ENCODE measurements at places on chromosomes 11 and 22.

DNA sequence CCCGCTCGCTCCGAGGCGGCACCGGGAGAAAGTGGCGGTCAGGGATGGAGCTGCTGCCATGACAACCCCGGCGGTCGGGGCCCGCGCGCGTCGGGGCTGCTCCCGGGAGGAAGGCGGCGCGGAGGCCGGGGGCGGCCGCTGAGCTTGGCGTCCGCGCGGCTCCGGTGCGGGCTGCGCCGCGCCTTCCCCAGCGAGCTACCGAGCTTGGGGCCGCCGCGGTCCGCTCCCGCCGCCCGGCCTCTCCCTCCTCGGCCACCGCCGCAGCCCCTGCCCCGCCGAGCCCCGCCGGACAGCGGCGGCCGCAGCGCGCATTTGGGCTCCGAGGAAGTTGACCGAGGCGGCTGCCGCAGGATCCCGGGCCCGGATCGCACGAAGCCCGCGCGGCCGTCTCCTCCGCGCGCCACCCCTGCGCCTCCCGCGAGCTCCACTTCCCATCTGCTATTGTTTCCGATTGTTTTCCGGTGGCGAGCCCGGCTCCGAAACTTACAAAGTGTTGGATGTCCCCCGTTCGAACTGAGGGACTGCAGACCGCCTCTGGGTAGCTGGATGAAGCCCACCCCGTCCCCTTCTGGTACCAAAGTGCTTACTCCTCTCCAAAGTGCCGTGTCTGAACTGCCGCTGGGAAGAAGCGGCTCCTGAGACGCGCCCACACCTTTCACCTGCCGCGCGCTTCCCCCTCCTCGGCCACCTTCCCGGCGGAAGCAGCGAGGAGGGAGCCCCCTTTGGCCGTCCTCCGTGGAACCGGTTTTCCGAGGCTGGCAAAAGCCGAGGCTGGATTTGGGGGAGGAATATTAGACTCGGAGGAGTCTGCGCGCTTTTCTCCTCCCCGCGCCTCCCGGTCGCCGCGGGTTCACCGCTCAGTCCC is 540.3 kb downstream of the NTM start:
- DNase-seq = no peak

DNA sequence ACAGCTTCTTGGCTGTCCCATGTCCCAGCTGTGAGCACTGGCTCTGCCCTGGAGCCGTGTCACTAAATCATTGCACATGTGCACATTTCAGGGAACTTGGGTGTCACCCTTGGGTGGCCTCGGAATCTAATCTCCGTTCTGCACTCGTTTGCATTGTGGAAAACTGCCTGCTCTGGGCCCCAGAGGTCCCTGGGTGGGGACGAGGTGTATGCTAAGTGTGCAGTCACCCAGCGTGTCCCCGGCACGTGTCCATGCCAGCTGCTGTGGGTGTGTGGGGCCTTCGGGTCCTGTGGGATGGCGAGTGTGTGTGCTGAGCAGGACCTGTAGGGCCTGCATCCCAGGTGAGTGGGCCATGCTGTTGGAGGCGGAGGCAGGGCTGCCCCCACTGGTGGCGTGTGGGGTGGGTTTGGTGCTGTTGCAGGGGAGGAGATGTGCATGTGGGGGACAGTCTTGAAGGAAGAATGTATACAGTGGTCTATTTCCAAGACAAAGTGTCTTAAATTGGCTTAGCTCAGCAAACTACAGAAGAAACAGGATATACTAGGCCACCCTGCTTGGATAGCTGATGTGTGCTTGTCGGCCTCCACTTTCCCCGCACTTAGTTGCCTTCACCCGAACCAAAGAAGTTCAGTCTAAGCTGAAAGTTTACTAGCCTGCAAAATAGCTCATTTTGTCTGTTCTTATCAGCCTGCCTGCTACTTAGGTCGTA is 14.6 kb downstream of the TANGO2 start:
- no peak for DNase-seq

- no peak for DNase-seq
Measured at GRCh38 chr11:32435942-32436750, 807 bp upstream of the WT1 start.

GRCh38 chr11:126105022-126105747 is 42.5 kb upstream of the CDON start:
- DNase-seq = no peak

DNA sequence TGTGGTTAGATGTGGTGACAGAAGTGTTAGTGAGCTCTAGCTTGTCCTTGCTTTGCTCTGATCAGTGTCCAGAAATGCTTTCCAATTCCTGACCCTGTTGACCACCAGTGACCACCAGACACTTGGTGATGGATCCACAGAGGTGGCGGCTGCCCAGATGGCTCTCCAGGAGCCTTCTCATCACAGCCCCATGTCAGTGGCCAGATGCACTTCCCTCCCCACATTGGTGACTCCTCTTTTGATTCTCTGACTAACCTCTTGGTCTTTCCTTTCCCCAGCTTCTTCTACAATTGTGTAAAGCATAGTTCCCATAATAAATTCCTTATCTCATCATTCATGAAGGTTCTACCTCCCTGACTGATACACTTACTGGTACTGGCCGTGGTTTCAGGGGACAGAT is 40.1 kb upstream of the CXCR5 start:
- DNase-seq = no peak

DNA sequence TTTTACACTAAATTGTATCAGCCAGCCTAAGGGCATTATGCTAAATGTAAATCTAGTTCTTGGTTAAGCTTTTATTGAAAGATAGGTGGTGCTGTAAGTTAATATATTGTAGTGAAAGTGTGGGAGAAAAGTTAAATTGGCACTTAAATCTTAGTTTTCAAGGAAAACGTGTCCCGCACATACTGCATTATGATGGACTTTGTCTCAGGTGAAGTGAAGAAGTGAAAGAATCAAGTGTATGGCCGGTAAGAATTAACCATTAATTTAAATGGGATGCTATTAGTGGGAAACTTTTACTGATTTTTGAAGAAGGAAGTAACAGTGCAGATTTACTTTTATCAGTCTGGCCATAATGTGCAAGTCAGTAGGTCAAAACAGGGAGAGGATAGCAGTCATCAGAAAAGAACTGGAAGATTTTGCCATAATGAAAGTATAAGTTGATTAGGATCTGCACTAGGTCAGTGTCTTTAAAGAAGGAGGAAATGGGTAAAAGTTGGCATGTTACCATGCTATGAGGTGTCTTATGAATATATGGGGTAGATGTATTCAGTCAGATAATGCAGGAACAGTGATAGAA is 81.6 kb downstream of the PDHX start:
- no peak for DNase-seq

GRCh38 chr11:102317768-102318103 is 452 bp downstream of the BIRC3 start:
- no peak for DNase-seq

GRCh38 chr11:5277807-5278382 is 8.2 kb upstream of the HBE1 start:
- no peak for DNase-seq

DNA sequence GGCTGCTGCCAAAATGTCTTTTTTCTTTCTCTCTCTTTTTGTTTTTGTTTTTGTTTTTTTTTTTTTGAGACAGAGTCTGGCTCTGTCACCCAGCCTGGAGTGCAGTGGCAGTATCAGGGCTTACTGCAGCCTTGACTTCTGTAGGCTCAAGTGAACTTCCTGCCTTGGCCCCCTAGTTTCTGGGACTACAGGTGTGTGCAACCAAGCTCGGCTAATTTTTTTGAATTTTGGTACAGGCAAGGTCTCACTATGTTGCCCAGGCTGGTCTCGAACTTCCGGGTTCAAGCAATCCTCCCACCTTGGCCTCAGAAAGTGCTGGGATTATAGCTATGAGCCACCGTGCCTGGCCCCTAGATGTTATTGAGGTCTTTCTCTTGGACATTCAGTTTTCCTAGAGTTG is 2.2 kb upstream of the DDX10 start:
- DNase-seq = no peak

DNA sequence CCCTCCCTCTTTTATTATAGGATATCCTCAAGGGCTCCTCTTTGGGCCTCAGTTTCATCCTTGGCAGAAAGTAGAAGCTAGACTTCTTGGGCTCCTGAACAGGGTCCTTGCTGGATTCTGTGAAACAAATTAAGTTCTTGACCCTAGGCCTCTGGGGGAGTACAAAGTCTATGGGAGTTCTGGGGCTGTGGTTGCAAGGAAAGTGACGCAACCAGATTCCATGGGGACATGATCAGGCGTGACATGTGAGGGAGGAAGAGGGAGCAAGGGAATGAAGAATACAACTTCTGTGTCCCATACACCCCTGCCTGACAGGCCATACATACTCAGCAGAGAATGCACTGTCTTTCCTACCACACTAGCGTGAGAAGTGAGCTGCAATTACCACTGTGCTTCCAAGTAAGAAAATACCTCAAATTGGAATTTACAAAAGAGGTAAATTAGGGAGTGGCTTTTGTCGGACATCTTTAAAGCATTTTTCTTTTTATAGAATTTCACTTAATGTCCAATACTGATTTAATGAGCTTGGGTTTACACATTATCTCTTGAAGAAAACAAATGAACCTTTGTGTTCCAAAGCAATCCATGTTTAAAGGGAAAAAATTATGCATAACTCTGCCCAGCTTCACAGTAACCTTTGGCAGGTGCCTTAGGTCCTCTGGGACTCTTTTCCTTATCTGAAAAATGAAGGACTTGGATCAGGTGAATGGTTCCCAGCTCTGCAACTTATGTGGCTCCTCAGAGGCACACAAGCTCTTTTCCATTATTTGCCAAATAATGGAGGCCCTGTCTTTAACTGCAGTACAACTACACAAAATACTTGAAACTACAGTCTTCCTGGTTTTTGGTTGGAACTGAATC is 38.9 kb downstream of the LIMK2 start:
- no peak for DNase-seq

- no peak for DNase-seq
Measured at GRCh38 chr22:31275576-31275975, 16.7 kb downstream of the PIK3IP1 start.

GRCh38 chr11:10314199-10315072 is 9.6 kb downstream of the ADM start:
- no peak for DNase-seq

GRCh38 chr22:32123657-32124056 is 35.4 kb downstream of the C22orf42 start:
- DNase-seq = no peak

DNA sequence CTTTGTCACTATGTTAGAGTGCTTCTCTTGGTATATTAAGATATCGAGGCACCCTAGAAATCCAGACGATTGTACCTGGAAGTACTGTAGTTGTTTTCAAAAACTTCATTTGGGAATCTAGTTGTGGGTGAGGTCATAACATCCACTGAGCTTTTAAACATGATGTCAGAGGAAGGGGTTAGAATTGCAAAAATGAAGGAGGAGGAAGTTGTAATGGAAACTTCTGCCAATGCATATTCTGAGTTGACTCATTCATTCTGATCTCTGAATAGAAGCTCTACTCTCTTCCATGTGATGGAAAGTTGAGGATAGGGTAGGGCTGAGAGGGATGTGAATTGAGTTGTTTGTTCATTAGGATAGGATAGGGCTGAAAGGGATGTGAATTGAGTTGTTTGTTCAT is 7.7 kb downstream of the CD44 start:
- no peak for DNase-seq

DNA sequence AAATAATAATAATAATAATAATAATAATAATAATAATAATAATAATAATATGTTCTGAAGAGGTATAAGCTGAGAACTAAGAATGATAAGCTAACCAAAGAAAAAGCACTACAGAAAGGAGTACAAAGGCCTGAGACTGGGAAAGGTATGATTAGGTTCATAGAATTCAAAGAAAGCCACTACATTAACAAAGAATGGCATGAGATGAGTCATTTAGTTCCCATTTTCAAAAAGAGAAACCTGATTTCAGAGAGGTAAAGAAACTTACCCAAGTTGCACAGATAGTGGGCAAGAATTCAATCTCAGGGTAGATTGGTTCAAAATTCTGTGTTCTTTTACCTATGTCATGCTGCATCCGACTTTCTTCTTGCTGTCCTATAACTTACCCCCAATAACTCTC is 350.9 kb downstream of the TTC28 start:
- DNase-seq = no peak

DNA sequence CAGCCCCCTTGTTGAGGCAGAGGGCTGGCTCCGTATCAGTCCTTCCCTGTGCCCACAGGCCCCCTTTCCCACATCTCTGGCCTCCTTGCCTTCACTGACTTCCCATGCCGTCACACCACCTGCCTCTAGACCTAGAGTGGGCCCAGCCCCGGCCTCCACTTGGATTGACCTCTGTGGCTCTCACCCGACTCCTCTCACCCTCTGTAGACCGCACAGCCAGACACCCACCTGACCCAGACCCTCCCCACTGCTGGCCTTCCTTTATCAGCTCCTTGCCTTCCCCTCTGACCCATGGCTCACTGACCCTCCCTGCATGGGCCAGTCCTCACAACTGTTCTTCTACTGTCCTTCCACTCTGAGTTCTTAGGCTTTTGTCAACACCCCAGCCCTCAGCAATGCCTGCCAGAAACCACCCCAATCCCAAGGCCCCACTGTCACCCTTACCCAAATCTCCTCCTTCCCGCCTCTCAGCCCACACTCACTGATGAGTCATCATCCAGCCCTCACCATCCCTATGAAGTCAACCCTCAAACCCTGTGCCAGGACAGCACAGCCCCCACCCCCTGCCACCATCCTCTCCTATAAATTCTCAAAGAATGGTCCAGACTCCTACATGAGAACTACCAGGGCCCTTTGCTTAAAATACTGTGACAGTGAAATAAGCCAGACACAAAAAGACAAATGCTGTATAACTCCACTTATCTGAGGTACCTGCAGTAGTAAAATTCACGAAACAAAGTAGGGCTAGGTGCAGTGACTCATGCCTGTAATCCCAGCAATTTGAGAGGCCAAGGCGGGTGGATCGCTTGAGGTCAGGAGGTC is 53.4 kb downstream of the SCGB1A1 start:
- DNase-seq = no peak

- DNase-seq = no peak
Measured at GRCh38 chr11:72812967-72813739, 1.1 kb upstream of the ATG16L2 start.

GRCh38 chr11:367956-368413 is 1.3 kb upstream of the B4GALNT4 start:
- DNase-seq = no peak

DNA sequence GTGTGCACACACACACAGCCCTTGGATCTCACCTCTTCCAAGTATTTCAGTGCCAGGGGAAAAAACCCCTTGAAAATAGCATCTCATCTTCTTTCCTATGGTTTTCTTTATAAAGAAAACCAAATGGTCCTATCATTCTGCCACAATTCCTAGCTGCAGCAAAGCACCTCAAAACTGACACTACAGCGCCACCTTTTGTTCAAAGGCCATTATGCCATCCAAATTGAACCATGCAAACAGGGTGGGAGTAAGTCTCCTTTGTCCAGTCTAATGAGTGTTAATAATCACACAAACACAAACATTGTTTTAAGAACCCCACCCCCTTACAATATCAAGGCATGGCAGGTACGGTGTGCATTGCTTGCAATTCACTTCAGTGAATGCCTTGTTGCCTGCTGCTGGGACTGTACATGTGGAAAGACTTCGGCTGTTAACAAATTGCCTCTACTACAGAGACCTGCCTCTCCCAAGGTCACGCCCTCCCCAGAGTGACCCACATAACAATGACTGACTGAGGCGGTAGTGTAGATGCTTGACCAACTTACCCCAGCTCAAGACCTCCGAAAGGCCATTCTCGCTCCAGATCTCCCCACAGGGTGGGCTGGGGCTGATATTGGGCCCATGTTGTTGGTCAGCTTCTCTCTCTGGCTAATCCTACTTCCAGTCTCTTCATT is 31.7 kb downstream of the FAM181B start:
- DNase-seq = no peak

- no peak for DNase-seq
Measured at GRCh38 chr22:25070956-25071355, 118.4 kb downstream of the KIAA1671 start.
